Naive thymus-derived CD4-positive, alpha-beta T cell (primary cell): ENCODE measurements at places on chromosomes 7 and 10. TPM values are rescaled to one million over a fixed set of nuclear protein-coding genes. Genes with fewer than 3 reads are reported as not detected.

SH2B2 gene
- total RNA-seq = 2.0 TPM

- DNase-seq = no peak
Measured at GRCh38 chr7:133434246-133434865, 181.5 kb downstream of the EXOC4 start.

DNA sequence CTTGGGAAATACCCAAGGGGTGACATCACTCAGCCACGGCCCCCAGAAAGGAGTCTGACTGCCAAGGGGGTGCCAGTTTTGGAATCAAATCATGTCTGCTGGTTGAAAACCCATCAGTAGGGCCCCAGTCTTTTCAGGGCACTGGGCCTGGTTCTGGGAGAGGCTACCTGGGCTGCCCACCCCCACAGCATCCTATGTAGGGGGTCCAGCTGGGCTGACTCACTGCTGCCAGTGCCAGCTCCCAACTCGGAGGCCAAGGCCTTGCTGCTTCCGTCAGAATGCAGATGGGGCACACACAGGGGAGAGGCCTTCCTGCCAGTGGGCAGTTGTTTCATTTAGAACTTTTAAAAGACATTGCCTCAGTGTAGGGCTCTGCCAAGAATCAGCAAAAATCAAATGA is 39.5 kb upstream of the DMBT1 start:
- no peak for DNase-seq

SHH gene
- total RNA-seq = not detected

DNA sequence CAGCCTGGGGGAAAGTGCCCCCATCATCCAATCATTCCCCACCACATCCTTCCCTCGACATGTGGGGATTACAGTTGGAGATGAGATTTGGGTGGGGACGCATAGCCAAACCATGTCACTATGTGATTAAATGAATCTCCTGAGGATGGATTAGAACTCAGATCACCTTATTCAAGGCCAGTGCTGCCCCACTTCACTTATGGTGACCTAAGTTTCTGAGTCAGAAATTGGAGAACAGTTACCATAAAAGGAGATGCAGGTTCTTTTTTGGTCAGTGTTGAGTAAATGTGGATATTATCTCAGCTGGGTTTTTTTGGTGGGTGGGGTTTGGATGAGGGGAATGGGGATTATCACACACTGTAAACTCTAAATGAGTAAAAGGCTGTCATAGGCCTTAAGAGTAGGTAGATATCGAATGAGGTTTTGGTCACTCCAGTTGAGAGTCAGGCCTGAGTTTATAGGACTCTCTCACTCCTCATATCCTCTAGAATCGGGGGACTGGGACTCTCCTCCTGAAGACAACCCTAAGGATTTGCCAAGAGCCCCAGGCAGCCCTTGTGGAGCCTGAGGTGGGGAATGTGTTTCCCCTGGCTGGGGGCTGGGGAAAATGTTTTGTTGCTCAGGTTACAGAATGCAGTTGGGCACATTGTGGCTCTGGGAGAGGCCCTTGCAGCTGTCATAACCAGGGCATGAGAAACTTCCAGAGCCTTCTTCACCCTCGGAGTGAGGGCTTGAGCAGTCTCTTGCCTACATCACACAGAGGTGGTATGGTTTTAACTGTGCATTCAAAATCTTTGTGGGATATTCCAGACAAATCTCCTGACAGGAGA is 213.0 kb downstream of the BAMBI start:
- no peak for DNase-seq

DNA sequence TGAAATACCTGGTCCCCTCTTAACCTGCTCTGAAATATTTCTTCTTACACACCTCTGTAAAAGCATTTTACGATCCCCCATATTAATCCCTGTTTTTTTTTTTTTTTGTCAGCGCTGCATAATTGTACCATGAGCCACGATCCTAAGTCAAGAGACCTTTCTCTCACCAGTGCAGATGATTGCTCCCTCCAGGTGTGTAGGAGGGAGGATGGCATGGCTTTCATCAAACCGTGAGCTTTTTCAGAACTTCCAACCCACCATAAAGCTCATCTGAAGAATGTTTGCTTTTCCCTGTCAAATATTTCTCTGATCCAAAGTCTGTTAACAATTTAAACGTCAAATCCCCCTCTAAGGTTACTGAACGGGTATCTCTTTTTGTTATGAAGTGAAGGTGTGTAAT is 28.2 kb upstream of the SEPHS1 start:
- no peak for DNase-seq

GPR26 gene
- total RNA-seq = not detected

- no peak for DNase-seq
Measured at GRCh38 chr7:87300756-87301155, 44.7 kb upstream of the CROT start.

DNA sequence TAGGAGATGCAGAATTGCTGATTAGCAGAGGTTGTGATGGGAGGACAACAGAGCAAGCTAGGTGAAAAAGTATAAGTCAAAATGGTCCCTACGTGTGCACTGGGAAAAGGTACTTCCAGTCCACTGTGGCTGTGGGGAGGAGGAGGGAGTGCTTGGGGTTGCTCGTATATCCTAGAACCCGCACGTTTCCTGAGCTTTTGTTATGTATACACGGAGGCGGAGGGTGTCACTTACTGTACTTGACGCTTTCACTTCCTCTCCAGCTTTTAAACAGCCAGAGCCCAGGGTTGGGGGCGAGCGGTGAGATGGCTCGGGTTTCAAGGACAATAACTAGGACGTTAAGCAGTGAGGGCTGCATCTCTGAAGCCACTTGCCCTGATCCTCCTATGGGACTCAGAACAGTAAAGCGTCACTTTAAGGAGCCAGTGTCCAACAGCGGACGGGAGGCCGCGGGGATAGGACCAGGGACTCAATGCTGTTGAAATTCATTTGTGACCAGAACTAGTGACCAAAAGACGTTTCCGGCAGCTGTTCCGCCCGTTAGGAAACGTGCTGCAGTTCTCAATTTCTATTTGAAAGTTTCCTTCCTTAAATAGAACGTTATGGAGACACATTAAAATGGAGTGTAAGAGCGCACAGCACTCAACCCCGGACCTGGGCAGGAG is 985 bp upstream of the ETV1 start:
- DNase-seq = no peak

TBL2 gene
- 24.3 TPM for total RNA-seq

MET gene
- total RNA-seq = 0.25 and 1.0 TPM in 2 replicates

GRCh38 chr10:117653170-117653515 is 110.6 kb downstream of the EMX2 start:
- DNase-seq = no peak

DNA sequence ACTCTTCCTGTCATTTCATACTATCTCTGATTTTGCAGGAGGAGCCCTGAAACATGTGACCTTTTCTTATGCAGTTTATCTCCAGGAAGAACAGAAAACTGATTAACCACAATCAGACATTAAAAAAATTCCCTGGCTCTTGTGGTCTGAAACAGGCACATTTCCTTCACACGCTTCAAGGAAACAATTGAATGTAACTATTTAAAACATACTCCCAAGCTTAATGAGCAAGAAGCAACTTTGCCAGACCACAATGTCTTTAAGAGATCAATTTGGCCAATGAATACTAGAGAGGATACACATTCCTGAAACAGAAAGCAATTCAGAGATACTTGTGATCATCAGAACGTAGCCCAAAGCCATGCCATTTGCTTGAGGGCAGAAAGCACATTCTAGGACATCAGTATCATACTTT is 65.8 kb downstream of the PIP4K2A start:
- no peak for DNase-seq

GRCh38 chr7:99766484-99767099 is 17.4 kb downstream of the CYP3A4 start:
- DNase-seq = no peak

TFPI2 gene
- not detected in 2 replicates for total RNA-seq

DNA sequence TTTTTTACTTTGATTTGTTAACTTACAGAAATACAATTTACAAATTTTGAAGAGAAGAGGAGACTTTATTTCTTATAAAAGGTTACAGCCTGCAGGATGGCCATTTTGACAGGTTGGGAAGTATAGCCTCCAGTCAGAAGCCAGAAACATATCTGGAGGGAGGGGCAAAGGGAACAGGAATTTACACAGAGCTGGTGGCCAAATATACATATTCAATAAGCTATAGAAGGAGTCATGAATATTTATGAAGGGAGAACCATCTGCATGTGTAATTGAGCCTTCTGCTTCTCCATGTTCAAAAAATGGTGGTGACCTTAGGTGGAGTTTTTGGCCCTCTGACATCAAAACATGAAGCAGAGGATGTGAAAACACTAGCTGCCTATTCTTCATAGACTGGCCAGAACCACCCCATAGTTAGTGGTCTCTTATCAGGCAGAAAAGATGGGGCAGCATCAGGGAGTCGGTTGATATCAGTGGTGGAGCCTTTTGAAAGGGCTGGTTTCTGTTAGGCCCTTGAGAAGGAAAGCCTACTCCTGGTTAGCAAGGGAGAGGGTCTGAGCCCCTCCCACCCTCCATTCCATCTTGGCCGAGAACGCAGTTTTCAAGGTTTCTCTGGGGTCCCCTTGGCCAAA is 57.2 kb downstream of the ENTPD1 start:
- no peak for DNase-seq

TRPV6 gene
- total RNA-seq = 0.05 TPM

GIMAP1 gene
- 32.6 and 37.4 TPM in 2 replicates for total RNA-seq

TRPV5 gene
- not detected in 2 replicates for total RNA-seq

CDH23 gene
- total RNA-seq = 14.1 TPM

DNA sequence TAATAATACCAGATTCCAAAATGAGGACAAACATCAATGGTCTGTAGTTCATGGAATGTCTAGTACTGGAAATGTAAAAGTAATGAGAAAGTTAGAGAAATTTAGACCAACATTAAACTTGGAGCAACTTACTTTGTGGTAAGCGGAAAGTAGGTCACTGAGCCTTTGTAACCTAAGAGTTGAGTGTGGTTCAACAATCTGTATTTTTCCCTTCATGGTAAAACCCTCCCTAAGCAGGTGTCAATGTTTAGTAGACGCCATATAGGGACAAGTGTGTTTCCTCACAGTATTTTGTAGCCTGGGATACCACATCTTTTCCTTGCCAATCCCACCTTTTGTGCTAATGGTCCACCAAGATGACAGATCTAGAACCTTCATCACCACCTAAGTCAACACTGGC is 67.3 kb upstream of the RSU1 start:
- DNase-seq = no peak

DNA sequence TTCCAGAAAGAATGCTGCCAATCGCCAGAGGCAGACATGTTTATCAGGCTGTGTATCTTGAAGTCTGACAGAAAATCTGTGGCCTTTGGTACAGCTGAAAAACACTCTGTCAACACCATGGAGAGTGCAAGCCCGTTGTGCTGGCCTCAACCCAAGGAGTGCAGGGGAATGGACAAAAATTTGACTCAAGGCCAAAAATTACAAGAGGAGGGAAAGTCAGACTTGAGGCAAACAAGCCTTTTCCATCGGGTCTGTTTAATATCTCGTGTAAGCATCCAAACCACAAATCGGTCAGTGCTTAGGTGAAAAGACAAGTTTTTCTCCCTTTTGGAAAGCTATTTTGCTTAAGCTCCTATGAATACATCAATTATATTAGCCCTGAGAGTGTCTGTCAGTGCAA is 305.3 kb upstream of the NFE2L3 start:
- no peak for DNase-seq

DNA sequence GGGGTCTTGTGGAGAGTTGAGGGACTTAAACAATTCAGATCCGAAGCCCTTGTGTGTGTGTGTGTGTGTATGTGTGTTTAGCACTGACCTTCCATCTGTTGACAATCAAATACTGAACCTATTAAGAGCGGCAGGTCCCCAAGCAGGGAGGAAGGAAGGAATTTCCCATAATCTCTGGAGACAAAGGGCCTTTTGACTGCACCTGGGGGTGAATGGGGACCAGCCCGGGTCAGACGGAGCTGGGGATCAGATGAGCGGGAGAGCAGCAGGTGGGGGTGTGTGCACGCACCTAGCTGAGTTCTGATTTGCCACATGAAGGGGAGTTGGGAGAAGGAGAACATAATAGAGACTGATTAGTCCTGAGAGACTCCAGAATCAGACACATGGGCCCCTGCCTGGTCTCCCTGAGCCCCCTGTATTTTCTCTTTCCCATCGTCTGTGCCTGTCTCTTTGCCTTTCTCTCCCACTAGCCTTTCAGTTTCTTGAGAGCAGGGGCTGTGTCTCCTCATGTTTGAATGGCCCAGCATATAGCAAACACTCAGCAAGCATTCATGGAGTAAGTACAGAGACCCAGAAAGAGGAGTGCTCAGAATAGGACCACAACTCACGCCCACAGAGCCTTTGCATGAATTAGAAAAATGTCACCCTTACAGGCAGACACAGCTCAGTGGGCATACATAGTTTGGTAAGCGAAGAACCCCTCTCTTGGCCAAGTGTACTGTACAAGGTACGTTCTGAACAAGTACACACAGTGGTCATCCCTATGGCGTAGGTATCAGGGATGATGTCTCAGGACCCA is 288.3 kb upstream of the HABP2 start:
- no peak for DNase-seq

- no peak for DNase-seq
Measured at GRCh38 chr10:101601541-101601940, 13.4 kb downstream of the DPCD start.

MMRN2 gene
- not detected for total RNA-seq

TRIM24 gene
- 16.9 TPM in 2 replicates for total RNA-seq

- peak; percentile 74 for DNase-seq
Measured at GRCh38 chr7:99997545-99998137, 17.8 kb upstream of the ZKSCAN1 start.

OR13A1 gene
- total RNA-seq = not detected in 2 replicates

GRCh38 chr7:74083928-74084721 is 521 bp downstream of the LIMK1 start:
- DNase-seq = peak; percentile 71

- no peak for DNase-seq
Measured at GRCh38 chr7:19648791-19649190, 60.0 kb downstream of the POLR1F start.

ARMC3 gene
- not detected for total RNA-seq

- DNase-seq = no peak
Measured at GRCh38 chr10:34206078-34206934, 608.8 kb downstream of the PARD3 start.

- no peak for DNase-seq
Measured at GRCh38 chr10:93994438-93994801, 689 bp downstream of the PLCE1 start.

DNA sequence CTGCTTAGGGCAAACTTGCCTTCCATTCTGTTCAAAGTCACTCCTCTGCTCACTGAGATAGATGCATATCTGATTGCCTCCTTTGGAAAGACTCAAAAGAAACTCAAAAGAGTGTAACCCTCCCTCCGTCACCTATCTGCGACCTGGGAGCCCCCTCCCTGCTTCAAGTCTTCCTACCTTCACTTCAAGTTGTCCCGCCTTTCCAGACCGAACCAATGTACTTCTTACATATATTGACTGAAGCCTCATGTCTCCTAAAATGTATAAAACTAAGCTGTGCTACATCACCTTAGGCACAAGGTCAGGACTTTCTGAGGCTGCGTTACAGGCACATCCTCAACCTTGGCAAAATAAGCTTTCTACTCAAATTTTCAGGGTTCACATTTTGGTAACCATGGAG is 77.4 kb upstream of the C1GALT1 start:
- no peak for DNase-seq

DNA sequence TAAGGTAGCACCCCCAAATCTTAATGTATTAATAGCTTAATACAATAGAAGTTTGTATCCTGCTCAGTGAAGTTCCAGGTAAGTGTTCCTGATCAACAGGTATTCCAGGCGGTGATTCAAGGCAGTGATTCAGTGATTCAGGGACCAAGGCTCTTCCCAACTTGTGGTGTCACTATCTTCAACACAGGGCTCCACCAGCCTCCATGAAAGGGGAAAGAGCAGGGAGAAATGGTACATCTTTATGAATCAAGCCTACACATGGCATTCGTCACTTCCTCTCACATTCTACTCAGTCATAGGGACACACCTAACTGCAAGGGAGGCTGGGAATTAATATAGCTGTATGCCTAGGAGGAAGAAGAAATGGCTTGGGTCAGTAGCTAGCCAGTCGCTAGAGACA is 5.1 kb downstream of the GOLGA7B start:
- no peak for DNase-seq

- DNase-seq = no peak
Measured at GRCh38 chr7:452791-453455, 66.7 kb downstream of the PDGFA start.
